ENCODE measurements at places on chromosomes 7 and 10.

DNA sequence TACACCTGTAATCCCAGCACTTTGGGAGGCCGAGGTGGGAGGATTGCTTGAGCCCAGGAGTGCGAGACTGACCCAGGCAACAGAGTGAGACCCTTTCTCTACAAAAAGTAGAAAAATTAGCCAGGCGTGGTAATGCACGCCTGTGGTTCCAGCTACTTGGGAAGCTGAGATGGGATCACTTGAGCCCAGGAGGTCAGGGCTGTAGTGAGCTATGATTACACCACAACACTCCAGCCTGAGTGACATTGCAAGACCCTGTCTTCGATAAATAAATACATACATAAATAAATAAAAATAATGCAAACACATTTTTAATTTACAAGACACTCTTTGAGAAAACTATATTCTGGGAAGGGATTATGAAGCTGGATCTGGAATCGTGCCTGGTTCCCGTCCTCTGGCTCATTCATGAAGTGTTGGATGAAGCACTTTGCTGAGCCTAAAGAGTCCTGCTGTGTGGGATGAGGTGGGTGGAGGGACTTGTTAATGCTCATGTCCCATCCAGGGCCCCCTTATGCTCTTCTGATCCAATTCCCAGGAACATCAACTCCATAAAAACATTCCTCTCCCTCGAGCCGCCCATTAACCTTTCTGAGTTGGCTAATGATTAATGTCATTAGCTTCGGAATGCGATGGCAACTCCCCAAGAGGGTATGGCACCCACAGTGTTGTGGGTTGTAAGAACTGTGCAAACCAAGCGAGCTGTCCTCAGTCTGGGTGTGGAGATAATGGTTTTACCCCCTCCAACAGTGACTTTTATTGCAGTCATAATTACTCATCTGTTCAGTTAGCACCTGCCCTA, 236.3 kb downstream of the BAMBI start:
- no peak for DNase-seq

DNA sequence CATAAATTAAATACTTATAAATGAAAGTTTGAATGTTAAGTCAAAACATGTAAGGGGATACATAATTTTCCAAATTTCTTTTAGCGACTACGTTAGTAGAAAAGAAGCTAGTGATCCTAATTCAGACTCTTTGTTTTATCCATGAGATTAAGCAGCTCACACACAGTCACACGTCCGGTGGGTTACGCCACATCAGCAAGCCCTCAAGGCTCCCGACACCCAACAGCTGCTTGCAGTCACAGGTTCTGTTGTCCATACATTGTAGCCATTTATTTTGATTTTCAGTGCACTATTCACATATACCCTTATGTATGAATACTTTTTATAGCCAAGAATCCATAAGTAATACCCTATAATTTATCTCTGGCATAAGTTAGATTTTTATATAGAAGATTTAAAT, 39.5 kb downstream of the XRCC2 start:
- no peak for DNase-seq

DNA sequence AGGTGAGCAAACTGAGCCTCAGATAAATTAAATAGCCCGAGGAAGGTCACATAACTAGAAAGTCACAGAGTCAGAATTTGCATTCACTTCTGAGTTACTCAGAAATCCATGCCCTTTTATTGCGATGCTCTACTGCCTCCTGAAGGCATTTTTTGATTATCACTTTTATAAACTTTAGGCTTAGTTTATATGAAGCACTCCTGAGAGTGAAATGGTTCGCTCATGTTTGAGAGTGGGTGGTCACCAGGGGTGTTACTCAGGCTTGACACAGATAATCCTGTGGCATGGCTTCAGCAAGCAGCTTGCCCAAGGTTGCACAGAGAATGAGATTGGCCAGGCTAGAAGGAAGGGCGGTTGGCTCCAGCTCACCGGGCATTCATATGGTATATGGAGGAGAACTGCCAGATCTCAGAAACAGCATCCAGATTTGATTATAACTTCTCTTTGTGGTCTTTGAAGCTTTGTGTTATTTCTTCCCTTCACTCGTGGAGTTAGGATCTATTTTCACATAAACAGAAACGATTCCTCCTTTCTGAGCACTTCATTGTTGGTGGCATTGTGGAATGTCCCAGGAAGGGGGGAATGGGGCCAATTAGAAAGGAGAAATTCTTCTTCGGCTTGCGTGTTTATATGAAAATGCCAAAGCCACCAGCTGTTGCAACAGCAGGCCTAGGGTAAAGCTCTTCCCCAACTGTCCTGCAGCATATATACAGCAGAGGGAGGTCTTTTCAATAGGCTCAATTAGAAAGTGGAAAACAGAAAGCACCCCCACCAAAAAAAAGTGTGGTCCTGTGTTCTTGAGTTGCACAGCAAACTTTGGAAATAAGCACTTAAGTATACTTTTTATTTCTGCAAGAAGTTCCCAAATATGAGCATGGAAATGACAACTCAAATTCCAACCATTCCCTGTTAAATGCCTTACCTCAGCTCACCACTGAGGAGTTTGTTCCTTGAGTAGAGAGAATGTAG, 628.8 kb downstream of the SUGCT start:
- DNase-seq = no peak

DNA sequence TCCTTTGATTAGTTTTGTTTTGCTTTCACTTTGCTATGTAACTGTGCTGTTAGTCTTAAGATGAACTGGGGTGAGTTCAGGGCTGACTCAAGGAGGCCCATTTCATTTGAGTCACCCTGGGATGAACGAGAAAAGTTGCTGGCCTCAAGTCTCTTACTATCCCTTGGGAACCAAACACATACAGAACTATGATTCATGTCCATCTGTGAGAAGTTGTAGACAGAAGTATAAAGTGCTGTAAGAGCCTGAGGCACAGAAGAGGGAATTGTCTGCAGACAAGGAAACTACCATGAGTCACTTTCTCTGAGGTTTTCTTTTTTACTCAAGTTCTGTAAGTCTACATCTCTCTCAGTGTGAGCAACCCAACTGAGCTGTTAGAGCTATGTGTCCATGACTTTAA, 179.8 kb upstream of the CSTF2T start:
- peak; percentile 39 for DNase-seq

- DNase-seq = no peak
These were observed 175.7 kb downstream of the LRRN3 start for GRCh38 chr7:111266613-111267012.

DNA sequence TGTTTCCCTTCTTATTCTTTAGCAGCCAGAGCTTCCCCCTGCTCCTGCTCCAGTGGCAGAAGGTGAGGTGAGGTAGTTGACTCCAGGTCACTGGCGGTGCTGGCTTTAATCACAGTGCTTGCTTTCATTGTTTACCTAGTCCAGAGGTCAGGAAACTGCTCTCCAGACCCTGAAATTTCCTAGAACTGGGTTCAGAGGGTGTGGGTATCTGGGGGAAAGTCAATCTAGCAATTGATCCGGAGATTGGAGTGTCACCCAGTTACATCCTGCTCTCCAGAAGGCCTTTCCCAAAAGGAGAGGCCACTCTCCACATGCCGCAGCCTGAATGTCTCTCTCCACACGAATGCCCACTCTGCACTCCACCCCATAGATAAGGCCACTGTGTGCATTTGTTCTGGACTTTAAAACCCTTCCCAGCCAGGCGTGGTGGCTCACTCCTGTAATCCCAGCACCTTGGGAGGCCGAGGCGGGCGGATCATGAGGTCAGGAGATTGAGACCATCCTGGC, 2.1 kb upstream of the MBL2 start:
- no peak for DNase-seq

- no peak for DNase-seq
These were observed 2.9 kb upstream of the GDI2 start for GRCh38 chr10:5816170-5816569.
